ENCODE measurements at places on chromosomes 7 and 10. TPM values are rescaled to one million over a fixed set of nuclear protein-coding genes. Genes with fewer than 3 reads are reported as not detected.

Gene AKR1B15
- total RNA-seq, result 10.6 TPM

GRCh38 chr10:43692051-43692825, 43.6 kb upstream of the ZNF32 start:
- no peak for DNase-seq

GRCh38 chr7:67692425-67692824, 695.8 kb downstream of the TYW1 start:
- DNase-seq, result no peak

DNA sequence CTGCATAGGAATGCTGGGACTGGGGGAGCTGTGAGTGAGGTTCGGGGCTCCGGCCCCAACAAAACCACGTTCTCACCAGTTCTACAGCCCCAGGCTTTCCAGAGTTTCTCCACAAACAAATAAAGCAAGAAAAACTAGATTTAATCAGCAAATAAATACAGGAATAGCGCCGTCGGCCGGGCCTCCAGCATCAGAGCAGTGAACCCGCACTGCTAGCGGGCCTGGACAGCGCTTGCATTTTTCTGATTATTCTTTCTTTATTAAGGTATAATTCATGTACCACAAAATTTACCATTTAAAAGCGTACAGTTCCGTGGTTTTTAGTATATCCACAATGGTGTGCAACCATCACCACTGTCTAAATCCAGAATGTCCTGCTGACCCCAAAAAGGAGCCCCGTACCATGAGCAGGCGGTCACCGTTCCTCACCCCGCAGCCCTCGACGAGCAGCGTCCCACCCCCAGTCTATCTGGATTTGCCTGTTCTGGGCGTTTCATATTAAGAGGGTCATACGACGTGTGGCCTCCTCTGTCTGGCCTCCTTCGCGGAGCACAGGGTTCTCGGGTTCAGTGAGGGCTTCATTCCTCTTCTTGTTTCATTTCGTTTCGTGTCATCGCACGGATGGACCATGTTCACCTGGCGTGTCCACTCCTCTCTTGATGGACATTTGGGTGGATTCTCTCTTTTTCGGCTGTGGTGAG, 35.5 kb upstream of the FOXL3 start:
- no peak for DNase-seq
